ENCODE measurements at places on chromosomes 2 and 18.

GRCh38 chr2:65320042-65320725, 92.6 kb downstream of the ACTR2 start:
- DNase-seq, result peak; percentile 96

- peak; percentile 82 for DNase-seq
Observed at GRCh38 chr2:18991177-18992168, 366.9 kb downstream of the OSR1 start.

- DNase-seq, result no peak
Observed at GRCh38 chr2:37037771-37038170, 46.4 kb downstream of the HEATR5B start.

- no peak for DNase-seq
Observed at GRCh38 chr2:233796254-233796653, 18.1 kb downstream of the MROH2A start.

DNA sequence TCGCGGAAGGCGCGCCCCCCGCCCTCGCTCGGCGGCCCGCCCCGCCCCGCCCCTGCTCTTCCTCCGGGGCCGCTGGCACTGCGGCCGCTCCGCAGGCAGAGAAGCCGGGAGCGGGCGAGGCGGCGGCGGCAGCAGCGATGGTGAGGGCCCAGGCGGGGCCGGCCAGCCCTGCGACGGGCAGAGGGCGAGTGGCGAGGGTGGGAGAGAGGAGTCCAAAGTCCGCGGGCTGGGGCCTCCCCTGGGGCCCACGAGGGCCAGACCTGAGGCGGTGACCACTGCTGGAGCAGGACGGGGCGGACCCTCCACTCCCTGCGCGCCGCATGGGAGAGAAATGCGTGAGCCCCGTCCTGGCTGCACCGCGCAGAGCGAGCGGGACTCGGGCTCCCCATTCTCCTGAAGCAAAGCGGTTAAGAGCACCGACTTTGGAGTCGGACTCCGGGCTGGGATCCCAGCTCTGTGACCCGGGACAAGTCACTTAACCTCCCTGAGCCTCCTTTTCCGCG, at the start of gene VAMP5:
Gene VAMP5, plus strand, starts transcription at position 78 of the 503 bp plus-strand sequence. Its CDS starts 60 bp downstream, at position 138.
- DNase-seq, result peak; percentile 68

- DNase-seq, result no peak
Observed at GRCh38 chr2:179788104-179788503, 73.3 kb downstream of the ZNF385B start.

GRCh38 chr2:233838251-233838650, 16.1 kb downstream of the HJURP start:
- no peak for DNase-seq

- DNase-seq, result no peak
Observed at GRCh38 chr18:10563886-10564285, 38.1 kb downstream of the NAPG start.

DNA sequence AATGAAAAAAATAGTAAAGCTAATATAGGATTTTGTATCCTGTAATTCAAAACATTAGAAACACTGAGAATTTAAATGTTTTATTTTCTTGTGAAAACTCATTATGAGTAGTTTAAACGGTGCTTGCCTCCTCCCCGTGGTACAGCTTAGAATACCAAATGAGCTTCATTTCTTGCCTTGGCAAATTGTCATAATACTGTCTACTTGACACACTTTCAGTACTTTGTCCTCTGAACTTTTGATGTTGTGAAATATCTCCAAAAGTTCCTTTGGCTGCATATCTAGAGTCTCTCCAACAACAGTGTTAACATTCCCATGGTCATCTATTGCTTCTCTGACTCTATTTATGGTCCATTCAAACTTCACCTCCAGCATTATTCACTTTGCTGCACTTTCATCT, 61.9 kb upstream of the EPB41L5 start:
- no peak for DNase-seq

DNA sequence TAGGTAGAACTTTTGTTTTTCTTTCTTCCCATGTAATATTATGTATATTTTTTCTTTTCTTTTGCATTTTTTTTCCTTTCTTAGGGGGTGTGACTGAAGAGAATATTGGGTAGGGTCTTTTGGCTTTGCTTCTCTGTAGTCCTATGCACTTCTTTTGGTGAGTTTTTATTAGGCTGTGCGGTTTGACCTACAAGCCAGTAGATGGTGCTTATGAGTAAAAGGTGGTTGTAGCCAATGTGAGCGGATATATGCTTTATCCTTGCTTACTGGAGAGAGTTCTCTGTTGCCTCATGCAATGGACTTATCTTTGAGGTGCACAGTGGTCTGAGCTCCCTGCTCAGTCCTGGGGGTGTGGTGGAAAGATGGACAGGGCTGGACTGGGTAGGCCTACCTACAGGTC, 52.7 kb downstream of the DSEL start:
- DNase-seq, result no peak

- DNase-seq, result no peak
Observed at GRCh38 chr2:128533101-128533500, 214.4 kb upstream of the HS6ST1 start.

GRCh38 chr18:3441290-3441689, 8.7 kb upstream of the TGIF1 start:
- DNase-seq, result peak; percentile 61

GRCh38 chr2:193895226-193895625, 1700.5 kb upstream of the TMEFF2 start:
- no peak for DNase-seq

- DNase-seq, result peak; percentile 67
Observed at GRCh38 chr18:74796841-74797576, 199.3 kb downstream of the ZNF407 start.

- no peak for DNase-seq
Observed at GRCh38 chr2:22126978-22127377, 1003.2 kb downstream of the TDRD15 start.

DNA sequence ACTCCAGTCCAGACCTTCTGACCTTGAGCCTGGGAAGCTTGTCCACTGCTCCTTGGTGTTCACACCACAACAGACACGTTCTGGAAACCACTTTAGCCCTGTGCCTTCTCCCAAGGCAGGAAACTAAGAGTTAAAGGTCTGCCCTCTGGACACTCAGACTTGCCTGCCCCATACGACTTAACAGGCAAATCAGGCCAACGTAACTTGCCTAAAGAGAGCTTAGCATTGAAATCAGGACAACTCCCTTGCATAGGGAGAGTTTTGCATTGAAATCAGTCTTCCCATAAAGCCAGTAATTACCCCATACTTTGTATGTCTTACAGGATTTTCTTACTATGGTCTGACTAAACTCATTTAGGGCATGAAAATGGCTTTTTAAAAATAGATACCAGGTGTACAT, 18.5 kb downstream of the NFE2L2 start:
- DNase-seq, result no peak

DNA sequence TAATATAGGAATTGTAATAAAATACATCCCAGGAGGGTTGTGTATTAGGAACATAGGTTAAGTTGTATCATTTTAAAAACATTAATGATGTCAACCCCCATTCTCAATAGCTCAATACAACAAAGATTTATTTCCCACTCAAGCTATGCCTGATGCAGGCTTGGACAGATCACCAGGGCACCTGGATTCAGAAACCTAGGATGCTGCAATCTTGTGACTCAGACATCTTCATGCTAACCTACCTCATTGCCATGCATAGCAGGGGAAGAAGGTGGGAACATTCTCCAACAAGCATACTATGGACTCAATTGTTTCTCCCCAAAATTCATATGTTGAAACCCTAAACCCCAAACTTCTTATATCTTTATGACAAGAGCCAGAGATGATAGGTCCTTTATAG, 244.2 kb downstream of the CD226 start:
- DNase-seq, result no peak

DNA sequence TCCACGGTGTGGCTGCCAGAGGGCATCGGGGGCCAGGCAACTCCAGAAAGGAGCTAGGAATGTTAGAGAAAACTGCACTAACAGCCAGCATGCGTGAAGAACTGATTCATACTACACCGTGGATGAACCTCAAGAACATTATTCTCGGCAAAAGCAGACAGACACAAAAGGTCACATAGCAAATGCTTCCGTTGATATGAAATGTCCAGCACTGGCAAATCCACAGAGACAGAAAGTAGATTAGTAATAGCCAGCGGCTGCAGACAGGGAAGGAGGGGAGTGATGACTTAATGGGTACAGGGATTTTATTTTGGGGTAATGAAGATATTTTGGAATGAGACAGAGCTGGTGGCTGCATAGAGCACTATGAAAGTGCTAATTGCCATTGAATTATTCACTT, 37.4 kb downstream of the SCTR start:
- peak; percentile 67 for DNase-seq

- DNase-seq, result peak; percentile 61
Observed at GRCh38 chr2:43333656-43334144, 107.3 kb upstream of the ZFP36L2 start.

DNA sequence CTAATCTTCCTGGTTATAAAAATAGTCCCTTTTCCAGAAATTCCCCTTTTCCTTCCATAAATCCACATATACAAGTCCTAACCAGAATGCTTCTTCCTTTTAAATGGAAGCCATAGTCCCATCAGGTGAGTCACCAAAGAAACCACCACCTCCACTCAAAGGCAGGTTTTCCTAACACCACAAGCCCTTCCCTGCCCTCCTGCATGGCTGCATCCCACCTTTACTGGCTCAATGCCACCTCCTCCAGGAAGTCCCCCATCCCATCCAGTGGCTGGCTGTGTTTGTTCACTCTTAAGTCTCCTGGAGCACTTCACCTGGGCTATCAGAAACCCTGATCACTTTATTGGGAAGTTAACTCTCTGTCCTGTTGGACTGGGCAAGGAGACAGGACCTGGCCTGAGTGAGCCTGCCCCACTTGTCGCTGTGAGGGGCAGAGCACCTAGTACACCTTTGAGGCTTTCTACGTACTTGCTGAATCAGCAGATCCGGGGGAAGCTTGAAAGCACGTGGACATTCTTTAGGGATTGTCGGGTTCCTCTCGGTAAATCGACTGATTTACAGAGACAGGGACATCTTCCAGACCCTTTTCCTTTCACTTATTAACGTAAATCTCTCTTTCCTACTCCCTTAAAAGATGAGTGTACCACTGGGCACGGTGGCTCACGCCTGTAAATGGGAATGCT, 71.0 kb downstream of the NGEF start:
- no peak for DNase-seq

DNA sequence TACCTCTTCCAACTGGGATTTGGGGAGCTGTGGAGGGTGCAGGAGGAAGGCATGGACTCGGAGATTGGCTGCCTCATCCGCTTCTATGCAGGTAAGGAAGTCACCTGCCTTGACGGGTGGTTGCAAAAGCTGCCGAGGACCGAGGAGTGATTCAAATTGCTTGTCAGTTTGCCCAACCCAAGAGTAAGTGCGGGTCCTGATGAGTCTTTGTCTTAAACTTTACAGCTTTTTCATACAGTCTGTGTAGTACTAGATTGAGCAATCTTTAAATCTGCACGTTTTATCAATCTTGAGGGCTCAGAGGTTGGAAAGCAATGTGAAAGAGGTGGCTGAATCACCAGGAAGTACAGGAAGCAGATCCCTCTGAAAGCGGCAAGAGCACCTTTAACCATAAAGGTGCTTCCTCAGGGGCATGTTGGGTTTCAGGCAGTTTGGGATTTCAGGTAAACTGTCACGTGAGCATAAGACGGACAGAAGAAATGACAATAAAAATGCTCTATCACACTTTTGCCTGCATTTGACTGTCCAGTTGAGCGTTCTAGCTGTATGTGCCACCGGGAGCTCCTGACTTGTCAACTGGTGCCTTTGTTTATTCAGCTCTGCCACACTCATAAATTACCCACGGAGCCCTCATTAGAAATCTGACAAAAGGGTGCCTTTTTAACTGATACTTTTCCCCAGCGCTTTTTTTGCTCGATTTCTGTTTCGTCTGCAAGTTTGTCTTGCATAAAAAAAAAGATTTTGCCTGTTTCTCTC, 2.0 kb downstream of the PHLPP1 start:
- DNase-seq, result peak; percentile 86

- DNase-seq, result no peak
Observed at GRCh38 chr2:102073168-102073724, 69.3 kb upstream of the IL1R1 start.

DNA sequence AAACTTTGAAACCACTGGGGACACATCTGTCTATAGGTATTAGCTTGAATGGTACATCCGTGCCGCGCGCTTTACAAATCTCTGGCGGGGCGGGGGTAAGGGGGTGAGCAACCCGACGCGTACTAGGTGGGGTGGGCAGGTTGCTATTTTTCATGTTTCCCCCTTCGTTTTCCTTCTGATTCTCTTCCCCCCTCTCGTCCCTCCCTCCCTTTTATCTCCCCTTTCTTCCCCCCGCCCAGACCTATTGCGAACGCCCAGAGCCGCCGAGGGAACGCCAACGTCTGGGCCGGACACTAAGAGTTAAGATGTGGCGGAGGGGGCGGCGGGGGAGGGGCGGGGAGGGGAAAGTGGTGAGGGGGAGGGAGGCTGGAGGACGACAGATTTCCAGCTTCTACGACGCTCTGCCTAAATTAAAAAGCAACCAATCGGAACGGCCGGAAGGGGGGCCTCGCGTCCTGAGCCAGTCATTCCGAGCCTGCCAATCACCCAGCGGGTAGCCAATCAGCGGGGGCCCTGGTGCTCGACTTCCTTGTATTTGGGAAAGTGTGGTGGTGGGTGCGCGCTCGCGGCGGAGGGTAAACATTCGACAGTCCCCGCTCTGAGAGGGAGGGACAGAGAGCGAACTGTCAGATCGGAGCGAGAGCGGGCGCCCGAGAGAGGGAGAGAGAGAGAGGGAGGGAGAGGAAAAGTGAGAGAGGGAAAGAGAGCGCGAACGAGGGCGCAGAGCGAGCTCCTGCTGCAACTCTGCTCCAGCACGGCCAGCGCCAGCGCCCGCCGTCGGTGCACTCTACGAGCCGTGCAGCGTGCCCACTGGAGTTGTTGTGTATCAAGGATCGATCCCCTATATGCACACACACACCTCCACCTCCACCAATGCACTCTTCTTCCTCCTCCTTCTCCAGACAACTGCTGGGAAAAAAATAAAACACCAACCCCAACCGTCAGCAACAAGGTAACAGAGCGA, at the start of gene POU3F3:
Gene POU3F3, plus strand, starts transcription at position 582 of the 964 bp plus-strand sequence. CDS start 1,396 bp downstream, outside the sequence.
- peak; percentile 24 for DNase-seq

- no peak for DNase-seq
Observed at GRCh38 chr2:134842930-134843490, 4.6 kb downstream of the ACMSD start.

DNA sequence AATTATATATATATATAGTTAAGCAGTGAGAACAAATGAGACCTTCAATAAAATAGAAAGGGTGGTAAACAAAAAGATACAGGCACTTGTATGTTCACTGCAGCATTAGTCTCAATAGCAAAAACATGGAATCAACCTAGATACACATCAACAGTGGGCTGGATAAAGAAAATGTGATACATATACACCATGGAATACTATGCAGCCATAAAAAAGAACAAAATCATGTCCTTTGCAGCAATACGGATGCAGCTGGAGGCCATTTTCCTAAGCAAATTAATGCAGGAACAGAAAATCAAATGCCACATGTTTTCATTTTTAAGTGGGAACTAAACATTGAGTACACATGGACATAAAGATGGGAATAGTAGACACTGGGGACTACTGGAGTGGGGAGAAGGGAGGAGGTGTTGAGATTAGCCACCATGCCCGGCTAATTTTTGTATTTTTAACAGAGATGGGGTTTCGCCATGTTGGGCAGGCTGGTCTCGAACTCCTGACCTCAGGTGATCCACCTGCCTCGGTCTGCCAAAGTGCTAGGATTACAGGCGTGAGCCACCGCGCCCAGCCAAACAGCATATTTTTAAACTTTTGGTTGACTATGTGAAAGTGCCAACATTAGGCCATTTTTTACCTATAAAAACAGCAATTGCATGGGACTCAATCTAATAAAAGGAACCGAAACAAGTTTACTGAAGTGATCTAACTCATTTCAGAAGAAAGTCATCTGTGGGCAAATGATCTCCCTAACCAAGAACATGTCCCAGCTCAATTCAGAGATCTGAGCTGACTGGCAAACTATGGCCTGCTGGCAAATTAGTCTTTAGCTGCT, 23.7 kb downstream of the ICA1L start:
- no peak for DNase-seq

Measured in GM23248 (cell line).